ENCODE measurements at places on chromosomes 7 and 10.

DNA sequence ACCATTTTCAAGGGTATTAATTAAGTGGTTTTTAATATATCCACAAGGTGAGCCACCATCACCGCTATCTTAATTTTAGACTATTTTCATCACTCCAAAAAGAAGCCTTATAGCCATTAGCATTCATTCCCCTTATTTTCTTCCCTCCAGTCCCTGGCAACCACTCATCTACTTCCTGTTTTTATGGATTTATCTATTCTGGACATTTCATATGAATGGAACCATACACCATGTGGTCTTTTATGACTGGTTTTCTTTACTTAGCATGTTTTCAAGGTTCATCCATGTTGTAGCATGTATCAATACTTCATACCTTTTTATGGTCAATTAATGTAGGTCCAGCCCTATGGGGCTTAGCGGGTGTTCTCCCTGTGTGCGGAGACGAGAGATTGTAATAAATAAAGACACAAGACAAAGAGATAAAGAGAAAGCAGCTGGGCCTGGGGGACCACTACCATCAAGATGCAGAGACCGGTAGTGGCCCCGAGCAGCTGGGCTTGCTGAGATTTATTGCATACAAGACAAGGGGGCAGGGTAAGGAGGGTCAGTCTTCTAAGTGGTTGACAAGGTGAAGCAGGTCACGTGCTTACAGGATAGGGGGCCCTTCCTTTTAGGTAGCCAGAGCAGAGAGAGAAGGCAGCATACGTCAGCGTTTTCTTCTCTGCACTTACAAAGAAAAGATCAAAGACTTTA lies 14.6 kb downstream of the WBP1L start:
- no peak for DNase-seq

DNA sequence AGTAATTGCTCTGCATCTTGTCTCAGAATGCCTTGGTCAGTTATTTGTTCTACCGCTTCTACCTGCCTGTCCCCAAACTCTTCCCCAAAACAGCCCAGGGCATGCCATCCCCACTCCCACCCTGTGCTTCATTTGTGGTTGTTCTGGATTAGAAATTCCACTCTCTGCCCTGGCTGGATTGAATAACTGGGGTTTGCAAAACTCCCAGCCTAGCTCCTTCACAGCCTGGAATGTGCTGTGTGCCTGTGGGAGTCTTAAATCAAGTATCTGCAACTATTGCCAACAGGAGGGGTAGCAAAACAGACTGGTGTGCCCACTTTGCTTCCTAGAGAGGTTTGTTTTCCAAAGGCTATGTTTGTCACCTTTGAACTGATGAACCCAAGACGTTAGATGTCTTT lies 24.2 kb downstream of the TSPAN15 start:
- DNase-seq, result peak; percentile 53

- DNase-seq, result no peak
Measured at GRCh38 chr7:121853307-121853706, 19.7 kb upstream of the PTPRZ1 start.

DNA sequence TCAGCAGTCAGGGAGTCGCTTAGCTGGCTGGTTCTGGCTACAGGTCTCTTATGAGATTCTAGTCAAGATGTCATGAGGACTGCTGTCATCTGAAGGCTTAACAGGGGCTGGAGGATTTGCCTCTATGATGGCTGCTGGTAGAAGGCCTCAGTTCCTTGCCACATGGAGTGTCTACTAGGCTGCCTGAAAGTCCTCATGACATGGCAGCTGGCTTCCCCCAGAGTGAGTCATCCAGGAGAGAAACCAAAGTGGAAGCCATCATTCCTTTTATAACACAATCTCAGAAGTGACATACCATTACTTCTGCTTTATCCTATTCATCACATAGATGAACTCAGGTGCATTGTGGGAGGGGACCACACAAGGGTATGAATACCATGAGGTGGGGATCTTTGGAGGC lies 75.1 kb downstream of the EXOC6 start:
- no peak for DNase-seq

GRCh38 chr10:97067716-97068391 lies 117.9 kb downstream of the SLIT1 start:
- DNase-seq, result no peak

DNA sequence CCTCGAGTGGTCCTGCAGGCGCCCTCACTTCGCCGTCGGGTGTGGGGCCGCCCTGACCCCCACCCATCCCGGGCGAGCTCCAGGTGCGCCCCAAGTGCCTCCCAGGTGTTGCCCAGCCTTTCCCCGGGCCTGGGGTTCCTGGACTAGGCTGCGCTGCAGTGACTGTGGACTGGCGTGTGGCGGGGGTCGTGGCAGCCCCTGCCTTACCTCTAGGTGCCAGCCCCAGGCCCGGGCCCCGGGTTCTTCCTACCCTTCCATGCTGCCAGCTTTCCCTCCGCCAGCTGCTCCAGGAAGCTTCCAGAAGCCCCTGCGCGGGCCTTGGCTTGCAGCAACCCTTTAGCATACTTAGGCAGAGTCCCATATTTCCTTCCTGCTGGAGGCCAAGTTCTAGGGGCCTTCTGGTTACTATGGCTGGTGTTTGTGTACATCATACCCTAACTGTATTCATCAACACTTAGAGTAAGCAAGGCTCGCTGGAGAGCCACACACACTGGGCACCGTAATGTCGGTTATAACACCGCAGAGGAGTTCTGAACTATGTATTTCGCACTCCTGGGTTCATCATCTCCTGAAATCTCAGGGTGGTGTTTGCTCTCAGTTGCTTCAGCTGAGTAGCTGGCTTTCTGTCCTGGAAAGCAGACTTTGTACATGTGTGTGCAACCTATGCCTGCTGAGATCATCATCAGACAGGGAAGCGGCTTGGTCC lies 471 bp downstream of the MGMT start:
- DNase-seq, result peak; percentile 2

GRCh38 chr10:132551093-132551807 lies 13.7 kb downstream of the INPP5A start:
- DNase-seq, result no peak

DNA sequence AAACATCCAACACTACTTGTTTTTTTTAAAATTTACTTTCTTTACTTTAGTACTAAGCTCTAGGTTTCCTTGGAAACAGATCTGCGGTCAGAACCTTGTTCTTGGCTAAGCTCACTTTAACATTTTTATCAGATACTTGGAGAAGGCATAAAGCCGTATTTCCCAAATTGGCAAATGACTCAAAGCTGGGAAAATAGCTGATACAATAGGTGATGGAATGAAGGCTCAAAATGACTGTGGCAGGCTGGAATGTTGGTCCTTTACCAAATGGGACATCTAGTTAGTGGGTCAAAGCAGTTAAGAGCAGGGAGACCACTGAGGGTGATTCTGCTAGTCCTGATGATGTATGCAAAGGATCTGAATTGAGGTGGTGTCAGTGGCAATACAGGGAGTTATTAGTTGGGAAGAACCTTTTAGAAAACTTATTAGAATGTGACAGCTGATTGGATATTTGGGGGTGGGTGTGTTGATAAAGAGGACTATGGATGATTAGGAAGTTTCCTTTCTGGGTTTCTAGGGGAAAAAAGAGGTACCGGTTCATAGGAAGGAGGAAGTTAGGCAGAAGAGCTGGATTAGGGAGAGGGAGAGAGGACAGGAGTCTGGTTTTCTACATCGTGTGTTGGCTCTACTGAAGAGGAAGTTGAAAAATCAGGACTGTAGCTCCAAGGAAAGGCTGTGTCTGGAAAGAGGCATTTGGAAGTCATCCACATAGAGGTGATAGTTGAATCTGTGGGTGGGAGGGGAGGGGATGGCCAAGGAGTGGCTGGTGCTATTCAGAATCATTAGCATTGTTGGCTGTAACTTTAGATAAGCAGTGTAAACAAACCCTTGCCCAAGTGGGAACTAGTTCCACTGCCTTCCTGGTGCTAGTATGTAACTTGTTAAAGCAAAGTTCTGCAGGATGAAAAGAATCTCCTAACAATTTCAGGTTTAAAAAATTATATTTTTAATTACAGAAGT lies 13.1 kb downstream of the PLCE1 start:
- peak; percentile 85 for DNase-seq

DNA sequence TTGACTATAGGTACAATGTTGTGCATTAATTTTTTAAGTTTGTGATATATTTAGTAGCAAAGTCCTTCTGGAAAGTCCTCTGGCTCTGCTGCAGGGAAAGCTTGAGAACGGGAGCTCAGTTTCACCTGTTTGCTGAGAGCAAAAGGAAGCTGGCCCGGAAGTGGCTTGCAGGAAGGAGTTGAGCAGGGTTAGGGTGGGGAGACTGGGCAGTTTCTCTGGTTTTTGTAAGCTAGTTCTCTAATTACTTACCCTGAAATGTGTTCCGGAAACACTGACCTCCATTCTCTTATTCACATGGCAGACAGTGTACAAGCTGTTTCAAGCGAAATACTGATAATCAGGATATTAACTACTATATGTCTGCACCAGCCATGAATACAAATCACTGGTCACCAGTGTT lies 22.3 kb downstream of the MAP3K8 start:
- no peak for DNase-seq

- DNase-seq, result no peak
Measured at GRCh38 chr10:66719483-66719882, 206.4 kb upstream of the LRRTM3 start.

DNA sequence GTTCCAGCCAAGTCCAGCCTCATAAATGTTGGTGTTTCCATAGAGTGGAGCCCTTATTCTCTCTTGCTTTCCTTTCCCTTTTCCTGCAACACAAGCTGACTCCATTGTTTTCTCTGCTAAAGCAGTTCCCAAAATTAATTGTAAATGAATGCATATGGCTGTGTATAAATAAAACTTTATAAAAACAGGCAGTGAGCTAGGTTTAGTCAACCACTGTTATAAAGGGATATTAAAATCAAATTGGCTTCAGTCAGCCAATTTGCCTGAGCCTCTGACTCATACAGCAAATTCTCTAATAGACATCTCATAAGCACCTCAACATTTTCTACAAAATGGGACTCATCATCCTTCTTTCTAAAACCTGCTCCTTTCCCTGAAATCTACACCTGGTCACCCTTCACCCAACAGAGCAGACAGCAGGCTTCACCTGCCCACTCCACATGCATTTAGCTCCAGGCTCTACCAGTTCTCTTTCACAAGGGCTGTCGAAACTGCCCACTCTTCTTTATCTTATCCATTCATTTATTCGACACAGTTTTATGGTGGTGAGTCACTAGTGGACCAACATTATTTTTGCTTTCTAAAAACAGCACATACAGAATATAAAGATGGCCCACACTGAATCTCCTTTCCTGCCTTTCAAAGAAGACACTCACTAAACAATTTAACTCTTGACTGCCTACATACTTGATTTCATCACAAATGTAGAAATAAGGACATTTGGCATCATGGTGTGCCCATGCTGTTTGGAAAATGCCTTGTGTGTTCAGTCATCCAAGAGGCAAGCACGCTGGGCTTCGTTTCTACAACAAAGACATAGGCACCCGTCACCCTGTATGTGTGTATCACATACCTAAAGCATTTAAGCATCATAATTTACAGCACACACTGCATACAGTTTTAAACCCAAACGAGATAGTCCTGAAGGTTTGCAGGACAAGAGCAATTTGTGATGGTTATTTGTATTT lies 74.6 kb upstream of the C7orf33 start:
- DNase-seq, result no peak

DNA sequence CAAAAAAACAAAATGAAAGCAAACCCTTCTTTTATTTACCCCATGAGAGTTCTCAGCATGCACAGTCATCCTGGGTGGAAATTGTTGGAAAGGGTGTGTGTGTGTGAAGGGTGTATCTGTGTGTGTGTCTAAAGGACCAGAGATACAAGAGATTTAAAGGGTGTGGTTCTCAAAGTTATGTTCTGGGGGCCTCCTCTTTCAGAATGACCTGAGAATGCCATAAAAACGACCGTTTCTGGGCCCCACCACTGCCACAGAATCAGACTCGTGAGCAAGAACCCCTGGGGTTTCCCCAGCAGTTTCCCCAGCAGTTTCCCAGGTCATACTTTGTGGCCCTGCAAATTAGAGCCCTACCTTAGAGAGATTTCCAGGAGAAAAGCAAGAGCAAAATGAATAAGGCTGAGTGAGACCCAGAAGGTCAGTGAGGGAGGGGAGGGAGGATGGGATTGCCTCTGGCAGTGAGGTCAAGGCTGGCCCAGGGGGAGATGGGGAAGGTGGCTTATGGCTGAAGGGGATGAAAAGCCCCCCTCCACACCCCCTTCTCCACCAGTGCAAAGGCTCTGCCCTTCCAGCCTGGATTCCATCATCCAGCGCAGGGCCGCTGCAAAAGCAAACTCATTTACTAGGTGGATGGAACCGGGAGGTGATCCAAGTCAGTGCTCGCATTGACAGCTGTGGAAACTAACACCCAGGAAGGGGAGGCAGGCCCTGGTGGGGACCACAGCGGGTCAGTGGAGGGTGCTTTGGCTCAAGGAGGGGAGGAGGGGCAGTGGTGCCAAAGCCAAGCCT lies 10.2 kb downstream of the PYROXD2 start:
- DNase-seq, result peak; percentile 67

DNA sequence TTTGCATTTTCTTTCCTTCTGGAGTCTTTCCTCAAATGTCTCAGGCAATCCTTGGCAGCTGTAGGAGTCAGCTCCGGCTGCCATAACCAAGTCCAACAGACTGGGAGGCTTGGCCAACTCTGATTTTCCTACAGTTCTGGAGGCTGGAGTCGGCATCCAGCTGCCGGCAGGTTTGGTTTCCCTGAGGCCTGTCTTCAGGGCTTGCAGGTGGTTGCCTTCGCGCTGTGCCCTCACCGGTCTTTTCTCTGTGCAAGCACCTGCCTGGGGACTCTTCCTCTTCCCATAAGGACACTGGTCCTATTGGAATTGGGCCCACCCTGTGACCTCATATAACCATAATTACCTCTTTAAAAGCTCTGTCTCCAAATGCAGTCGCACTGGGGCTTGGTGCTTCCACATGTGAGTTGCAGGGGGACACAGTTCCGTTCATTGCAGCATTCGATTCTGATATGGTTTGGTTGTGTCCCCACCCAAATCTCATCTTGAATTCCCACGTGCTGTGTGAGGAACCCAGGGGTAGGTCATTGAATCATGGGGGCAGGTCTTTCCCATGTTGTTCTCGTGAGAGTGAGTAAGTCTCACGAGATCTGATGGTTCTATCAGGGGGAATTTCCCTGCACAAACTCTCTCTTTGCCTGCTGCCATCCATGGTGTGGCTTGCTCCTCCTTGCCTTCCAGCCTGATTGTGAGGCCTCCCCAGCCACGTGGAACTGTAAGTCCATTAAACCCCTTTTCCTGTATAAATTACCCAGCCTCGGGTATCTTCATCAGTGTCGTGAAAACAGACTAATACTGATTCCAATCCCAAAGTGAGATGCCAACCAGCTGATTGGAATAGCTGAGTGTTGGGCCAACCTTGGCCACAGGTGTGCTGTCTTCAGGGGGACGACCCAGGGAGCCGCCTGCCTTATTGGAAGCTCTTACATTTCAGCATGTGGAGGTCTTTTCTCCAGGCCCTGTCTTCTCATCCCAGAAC lies 7.9 kb downstream of the GALNTL5 start:
- no peak for DNase-seq

DNA sequence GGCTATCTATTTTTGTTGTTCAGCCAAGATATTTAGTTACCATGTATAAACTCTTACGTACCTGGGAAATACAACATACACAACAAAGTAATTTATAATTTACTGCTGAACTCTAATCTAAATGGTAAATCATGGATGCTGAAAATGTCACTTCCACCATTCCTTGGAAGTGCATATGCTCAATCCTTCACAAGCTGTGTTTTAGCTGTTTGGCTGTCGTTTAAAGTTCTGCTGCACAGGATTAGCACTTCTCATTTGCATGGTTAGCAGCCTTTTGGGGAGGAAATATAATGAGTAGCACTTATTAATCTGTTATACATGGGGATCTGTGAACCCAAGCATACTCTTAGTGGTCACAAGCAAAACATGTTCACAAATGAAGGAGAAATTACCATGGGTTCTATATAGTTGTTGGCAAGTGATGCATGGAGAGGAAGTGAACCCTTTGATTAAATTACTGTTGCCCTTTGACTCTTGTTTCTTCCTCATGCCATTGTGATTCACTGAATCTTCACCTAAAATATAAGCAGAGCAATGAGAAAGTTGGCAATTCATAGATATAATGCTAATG lies 18.5 kb downstream of the PIK3CG start:
- DNase-seq, result no peak
